ENCODE measurements at places on chromosomes 5 and 9.
A peak's percentile ranks its signal among the peaks of the same experiment; 100 is the strongest.

DNA sequence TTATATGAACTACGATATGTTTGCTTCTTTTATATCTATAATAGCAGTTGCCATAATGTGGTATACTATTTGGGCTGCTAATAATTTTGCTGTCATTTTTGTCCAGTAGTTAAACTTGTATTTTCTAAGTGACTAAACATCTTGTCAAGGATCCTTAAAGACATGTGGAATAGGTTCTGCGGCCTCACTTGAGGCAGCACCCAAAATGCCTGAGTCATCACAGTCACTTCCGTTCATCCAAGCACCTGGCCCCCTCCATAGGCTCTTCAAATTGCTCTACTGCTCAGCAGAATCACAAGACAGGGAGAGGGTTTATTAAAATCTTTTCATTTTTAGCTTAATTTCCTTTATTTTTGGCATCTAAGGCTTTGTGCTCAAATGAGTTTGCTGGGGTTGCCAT is 259.1 kb downstream of the AOPEP start:
- no peak for DNase-seq

DNA sequence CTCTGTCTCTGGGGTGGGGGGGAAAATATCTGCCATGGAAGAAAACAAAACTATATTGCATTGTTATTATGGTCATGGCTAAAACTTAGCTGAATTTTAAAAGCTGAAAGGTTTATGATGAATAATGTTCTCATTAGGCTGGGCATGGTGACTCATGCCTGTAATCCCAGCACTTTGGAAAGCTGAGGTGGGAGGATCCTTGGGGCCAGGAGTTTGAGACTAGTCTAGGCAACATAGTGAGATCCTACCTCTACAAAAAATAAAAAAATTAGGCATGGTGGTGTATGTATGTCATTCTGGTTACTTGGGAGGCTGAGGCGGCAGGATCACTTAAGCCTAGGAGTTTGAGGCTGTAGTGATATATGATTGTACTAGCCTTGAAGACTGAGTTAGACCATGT is 44.5 kb downstream of the IPO11 start:
- DNase-seq, result no peak

DNA sequence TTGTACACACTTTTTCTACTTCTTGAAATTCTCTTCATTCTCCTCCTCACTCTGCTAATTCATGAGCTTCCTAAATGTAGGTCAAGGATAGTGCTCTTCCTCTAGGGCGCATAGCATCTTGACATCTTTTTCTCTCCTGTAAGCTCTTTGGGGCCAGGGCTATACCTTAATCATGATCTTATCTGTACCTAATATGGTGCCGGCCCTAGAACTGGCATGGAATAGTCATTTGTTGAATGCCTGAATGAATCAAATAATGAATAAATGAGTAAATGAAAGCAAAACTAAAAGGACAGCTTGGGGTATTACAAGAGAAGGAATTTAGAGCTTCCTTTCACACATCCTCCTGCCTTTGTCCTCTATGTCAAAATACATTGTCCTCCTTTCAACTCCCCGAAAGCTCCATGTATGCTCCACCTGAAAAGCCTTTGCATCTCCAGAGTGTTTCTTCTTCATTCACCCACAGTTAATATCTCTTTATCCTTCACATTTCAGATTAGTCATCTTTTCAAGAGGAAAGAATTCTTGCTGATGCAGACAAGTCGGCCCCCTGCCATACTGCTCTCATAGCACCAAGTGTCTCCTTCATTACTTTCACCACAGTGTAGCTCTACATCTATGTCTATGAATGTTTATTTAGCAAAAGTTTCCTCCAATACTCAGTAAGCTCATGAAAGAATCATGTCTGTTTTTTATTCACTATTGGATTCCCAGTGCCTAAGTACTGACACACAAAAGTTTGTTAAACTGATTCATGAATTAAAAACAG is 16.4 kb upstream of the PPP2R2B start:
- DNase-seq, result no peak

DNA sequence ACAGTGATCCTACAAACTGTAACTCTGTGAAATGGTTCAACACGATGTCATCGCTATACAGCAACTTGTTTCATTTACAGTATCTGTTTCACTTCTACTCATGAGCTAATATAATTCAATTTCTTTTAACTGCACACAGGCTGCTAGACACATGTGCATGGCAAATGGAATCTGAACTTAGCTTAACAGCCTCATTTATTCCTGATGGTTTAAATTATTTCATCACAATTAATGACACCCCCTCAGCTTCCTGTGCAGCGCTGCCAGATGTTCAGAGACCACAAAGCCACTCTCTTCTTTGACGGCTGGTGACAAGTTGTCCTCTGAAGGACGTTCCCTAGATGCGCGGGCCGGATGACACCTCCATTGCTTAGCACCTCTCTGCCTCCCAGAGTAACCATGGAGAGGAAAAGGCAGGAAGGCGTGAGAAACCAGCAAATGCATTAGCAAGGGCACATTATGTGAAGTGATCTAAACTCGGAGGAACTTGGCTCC is 191.1 kb downstream of the BNC2 start:
- peak; percentile 47 for DNase-seq

- peak; percentile 82 for DNase-seq
Observed at GRCh38 chr5:139178935-139179334, 19.2 kb downstream of the SIL1 start.

DNA sequence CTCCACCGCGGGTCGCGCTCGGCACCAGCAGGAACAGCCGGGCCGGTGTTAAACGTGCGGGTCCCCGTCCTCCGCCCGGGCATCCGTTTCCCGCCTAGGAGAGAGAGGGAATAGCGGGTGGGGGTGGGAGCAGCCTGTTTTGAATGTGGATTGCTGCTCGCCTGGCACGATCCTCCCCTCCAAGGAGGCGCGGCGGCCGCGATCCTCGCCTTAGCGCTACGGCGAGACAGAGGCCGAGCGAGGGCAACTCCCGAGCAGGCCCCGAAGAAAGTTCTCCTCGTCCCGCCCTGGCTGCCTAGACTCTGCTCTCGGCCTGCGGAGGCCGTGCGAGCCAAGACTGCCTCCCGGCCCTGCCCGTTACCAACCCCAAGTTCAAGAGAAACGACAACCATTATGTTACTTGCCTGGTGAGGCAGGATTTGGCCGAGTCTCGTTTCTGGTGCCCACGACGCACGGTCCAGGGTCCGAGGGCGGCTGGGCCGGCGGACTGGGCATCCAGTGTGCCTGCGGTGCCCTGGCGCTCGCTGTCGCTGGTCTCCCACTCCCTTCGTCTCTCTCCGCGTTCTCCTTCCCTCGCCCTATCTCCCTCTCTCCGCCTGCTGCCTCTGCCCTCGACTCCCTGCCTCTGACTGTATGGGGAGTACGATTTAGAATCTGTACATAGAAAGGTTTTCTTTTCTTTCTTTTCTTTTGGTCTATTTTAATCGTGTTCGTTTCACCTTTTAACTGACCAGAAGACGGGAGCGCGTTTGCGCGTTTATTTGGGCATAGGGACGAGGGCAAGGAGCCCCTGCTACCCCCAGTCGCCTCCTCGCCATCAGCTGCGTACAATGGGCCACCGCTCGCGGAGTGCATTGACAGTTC is 724 bp downstream of the NR2F1-AS1 start:
- no peak for DNase-seq

DNA sequence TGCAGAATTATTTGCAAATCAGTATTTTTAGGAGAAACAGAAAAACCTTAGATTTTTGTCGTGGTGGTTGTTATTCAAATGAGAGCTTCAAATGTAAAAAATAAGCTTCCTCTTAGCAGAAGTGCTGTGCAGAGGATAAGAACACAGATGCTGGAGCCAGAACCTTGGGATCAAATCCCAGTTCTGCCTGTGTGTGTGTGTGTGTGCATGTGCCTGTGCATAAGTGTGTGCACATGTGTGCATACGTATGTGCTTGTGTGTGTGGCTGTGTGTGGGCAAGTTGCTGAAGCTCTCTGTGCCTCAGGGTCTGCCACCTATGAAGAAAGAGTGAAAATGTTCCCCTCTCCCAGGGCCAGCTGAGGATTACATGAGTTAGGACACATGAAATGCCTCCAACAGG is 8.6 kb downstream of the DAP start:
- no peak for DNase-seq

DNA sequence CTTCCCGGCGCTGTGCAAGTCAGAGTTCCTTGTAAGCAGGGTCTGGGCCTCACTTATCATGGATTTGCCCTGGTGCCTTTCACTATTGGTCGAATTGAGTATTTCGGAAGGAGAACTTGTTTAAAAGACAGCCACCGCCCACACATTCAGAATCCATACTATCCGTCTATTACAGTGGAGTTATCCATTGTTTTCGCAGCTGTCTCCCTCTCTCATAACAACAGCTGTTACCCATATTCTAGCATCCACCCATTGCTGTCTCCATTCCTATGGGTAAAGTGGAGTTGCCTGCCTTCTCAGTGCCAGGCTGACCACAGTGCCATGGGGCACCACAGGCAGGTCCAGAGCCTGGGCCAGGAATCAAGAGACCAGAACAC is 20.2 kb downstream of the FAXDC2 start:
- no peak for DNase-seq

DNA sequence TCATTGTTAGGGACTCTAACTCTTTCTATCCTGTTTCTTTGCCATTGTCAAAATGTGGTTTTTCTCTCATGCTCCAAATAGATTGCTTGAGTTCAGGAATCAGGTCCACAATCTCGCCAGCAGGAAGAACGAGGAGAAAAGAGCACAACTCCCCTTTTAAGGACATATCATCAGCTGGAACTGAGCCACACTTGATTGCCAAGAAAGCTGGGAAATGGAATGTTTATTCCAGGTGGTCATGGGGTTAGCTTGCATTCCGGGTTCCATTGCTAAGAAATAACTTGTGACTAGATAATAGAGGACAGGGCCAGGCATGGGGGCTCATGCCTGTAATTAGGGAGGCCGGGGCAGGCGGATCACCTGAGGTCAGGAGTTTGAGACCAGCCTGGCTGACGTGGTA is 32.4 kb upstream of the C9orf57 start:
- DNase-seq, result no peak
